ENCODE measurements at places on chromosomes 12 and 14.

- no peak for DNase-seq
Observed at GRCh38 chr12:67141296-67142018, 127.7 kb upstream of the CAND1 start.

DNA sequence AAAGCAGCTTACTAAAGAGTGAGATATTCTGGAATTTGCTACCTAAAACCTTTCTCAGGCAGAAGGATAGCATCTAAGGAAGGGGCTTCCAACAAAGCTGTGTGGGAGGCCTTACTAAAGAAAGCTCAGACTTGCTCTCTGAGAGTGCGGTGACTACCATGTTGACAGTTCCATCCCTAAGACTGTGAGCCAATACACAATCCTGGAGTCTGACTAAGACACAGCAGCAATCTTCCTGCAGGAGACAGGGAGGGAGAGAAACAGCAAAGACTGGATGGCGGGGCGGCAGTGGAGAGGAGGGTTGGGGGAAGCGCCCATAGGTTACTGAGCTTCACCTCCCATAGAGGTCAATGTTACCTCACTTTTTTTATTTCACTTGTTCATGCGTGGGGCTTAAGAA is 70.9 kb downstream of the KITLG start:
- no peak for DNase-seq

DNA sequence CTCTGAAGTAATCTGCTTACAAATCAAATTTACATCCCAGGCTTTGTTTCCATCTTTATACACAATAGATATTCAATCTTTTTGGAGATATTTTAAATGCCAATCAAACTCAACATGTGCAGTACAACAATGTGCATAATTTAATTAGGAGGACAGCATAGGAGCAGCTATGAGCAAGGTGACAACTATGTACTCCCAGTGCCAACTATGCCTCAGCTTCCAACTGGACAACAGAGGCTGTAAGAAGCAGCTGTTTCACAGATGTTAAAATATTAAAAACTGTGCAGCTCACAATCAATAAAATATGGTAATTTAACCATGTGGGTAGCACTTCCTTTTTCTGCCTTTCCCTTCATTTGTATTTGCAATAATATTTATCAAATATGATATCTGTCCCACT is 99.9 kb downstream of the ST8SIA1 start:
- no peak for DNase-seq

DNA sequence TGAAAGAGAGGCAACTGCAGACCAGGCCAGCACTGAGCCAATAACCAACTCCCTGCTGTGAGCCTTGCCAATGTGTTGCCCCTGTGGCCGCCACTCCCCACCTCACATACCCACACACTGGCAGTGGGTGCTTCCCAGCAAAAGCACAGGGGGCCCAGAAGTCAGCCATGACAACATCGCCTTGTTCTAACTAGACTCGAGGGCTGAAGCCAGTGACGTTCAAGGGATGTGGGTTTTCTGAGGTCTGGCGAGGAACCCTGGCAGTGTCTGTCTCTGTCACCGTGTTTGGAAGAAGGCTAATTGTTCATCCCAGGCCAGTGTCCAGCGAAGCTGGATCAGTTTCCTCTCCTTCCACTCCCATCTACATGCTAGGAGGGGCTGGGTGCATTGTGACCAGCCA is 311.8 kb upstream of the AMIGO2 start:
- DNase-seq, result no peak

DNA sequence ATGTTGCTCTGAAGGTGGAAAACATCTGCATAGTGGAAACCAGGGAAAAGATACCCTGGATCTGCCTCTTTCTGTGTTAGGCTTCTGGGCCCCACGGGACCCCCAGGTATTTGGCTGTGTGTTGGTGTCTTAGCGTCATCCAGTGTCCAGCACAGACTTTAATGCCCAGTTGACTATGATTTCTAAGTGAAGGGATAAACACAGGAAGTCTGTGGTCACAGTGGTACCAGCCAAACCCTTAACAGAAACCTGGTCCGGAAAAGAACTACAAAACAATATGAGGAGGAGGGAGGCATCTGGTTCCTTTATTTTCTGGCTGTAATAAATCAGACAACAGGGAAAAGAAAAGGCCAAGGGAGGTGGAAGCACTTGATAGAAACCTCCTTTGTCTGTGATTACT is 56.4 kb downstream of the CMKLR1 start:
- peak; percentile 71 for DNase-seq

GRCh38 chr12:123744836-123745235 is 17.3 kb upstream of the DNAH10 start:
- DNase-seq, result no peak

DNA sequence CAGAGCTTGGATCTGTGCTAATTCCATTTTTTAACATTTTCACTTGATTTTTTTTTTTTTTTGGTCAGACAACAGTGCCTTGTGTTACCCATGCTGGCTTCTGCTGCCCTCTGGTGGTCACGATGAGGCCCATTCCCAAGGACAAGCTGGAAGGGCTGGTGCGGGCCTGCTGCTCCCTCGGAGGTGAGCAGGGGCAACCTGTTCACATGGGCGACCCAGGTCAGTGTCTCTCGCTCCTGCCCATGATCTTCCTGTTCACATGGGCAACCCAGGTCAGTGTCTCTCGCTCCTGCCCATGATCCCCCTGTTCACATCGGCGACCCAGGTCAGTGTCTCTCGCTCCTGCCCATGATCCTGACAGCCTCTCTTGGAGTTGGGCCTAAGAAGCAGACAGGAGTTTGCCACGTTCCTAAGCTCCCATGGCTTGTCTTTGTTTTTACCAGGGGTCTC is 59.4 kb downstream of the DGLUCY start:
- peak; percentile 78 for DNase-seq

DNA sequence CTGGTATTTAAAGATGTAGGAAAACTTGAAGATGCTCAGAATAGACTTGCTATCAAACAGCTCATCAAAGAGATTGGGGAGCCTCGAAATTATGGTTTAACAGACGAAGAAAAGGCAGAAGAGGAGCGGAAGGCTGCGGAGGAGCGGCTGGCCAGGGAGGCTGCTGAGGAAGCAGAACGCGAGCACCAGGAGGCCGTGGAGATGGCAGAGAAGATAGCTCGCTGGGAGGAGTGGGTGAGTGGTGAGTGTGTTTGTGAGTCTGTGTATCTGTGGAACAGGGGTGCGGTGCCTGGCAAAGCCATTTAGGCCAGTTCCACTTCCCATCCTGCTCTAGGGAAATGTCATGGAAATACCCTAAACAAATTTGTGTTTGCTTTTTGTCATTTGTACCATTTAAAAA is 19.2 kb upstream of the PAPOLA start:
- DNase-seq, result no peak

DNA sequence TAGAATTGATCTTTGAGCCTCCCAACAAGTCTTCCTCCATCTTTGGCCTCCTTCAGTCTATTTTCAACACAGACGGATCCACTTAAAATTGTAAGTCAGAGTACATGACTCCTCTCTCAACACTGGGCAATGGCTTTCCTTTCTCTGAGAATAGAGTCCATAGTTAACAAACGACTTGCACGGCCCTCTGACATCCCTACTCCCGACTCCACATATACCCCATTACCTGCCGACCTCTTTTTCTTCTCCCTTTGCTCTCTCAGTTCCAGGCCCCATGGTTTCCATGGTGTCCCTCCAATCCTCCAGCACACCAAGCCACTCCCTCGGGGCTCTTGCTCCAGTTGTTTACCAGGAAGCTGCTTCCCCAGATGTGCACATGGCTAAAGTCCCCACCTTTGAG is 84.7 kb downstream of the DNAI7 start:
- no peak for DNase-seq

DNA sequence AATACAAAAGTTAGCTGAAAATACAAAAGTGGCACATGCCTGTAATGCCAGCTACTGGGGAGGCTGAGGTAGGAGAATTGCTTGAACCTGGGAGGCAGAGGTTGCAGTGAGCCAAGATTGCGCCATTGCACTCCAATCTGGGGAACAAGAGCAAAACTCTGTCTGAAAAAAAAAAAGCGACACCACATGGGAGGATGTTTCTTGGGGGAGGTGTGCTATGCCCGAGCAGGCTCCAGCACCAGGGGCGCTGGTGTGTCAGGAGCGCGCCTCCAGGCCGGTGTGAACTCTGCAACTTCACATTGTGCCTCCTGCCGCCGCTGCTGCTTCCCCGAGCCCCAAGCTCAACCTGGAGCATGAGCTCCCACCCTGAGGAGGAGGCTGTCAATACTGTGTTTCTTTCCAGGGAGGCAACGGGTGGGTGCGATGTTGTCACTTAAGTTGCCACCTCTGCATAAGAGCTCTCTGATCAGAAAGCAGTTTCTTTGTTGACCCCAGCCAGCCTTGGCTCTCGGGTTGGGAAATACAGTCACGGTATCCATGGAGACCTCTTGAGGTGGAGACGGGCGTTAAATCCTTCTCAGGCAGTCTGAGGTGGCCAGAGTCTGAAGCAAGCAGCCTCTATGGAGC is 18.9 kb downstream of the DEGS2 start:
- DNase-seq, result no peak

GRCh38 chr14:22540811-22541360 is 48.1 kb downstream of the DAD1 start:
- DNase-seq, result no peak

DNA sequence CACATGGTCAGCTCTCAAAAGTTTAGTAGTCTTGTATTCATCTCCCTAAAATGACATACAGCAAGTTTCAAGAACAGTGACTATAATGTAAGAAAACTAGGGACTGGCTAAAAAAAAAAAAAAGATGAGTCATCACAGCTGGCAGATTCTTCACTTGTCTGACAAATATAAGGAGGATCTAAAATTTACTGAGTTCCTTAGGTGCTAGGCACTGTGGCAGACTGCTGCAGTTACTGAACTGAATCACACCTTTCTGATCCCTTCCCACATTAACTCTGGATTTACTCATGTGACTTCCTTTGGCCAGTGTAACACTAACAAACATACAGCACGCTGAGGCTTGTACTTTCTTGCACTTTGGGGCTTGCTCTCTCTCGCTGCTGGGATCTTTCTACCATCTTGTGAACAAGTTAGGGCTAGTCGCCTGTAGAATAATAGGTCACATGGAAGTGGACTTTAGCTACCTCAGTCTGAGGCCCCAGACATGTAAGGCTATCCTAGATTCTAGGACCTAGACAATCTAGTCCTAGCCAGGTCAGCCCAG is 32.1 kb downstream of the BAZ1A start:
- DNase-seq, result peak; percentile 55

- DNase-seq, result no peak
Observed at GRCh38 chr12:46492471-46493085, 120.0 kb upstream of the SLC38A2 start.

DNA sequence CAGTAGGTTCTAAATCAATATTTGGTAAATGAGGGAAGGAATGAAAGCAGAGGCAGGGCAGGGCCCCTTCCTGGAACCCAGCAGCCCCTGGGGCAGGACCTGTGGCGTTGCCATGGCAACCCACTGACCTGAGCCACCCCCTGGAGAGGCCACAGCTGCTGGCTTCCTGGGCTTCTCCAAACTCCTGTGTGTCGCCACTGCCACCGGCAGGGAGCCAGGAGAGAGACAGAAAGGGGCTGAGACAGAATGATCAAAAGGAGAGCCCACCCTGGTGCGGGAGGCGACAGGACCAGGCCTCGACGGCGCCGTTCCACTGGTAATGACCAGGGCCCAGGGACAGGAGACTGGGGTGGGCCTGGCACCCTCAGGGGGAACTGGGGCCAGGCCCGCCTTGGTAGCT is 18.2 kb downstream of the RFX4 start:
- no peak for DNase-seq

DNA sequence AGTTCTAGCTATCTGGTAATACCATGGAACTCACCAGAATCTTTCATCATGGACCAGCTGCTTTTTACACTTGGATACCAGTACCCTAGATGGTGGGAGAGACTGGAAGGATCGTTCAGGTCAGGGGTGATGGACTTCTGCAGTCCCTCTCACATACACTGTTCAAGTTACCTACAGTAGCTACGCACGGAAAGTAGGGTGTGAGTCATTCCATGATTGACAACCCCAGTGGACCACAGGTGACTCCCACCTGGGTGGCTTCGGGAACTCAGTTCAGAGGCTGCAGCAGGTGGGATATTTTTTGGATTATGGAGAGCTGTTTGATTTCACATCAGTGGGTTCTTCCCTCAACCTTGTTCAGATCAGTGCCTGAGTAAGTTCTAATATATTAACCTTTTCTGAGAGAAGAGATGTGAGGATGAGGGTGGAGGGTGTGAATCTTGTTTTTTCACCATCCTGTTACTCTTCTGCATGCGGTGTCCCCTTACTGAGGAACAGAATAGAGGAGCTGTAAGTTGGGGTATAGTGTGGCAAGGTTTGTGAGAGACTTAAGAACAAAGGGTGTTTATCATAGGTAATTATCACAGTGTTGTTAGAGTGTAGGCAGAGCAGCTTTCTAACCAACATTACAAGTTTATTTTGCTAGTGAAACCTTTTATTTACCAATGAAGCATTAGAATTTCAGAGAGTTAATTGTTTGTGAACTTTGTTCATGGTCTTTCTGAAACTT is 39.6 kb downstream of the PRKCH start:
- DNase-seq, result no peak

DNA sequence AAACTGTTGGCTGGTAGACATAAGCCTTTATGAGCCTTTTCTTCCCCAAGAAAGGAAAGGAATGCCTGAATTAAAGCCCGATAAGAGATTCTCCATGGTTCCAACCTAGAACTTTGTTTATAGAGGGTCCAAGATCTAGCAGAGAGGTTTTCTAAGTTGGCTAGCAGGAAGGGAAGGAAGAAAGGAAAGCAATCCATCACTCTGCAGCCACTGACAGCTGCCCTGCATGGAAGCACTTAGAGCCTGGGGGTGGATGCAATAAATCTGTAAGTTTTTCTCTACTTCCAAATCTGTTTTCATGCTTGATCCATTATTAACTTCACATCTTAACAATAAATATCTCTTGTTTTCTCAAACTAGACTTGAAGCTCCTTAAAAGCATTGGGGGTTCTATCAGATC is 224.4 kb downstream of the KSR2 start:
- DNase-seq, result no peak

DNA sequence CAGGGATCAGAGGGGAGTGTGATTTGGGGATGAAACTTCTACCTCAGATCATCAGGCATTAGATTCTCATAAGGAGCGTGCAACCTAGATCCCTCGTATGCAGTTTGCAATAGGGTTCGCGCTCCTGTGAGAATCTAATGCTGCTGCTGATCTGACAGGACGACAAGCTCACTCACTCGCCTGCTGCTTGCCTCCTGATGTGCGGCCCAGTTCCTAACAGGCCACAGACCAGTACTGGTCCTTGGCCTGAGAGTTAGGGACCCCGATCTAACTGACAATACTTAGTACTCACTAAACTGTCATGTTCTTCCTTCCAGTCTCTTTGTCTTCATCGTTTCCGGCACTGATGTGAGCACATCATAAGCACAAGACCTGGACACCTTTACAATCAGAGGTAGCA is 5.3 kb upstream of the RPLP0 start:
- no peak for DNase-seq

- DNase-seq, result peak; percentile 77
Observed at GRCh38 chr12:106226884-106227640, 20.8 kb downstream of the CKAP4 start.

- DNase-seq, result no peak
Observed at GRCh38 chr12:112122823-112123690, 2.3 kb upstream of the TRAFD1 start.

- peak; percentile 81 for DNase-seq
Observed at GRCh38 chr12:96194971-96195844, 1.0 kb downstream of the ELK3 start.
